ENCODE measurements at places on chromosomes 2 and 18. TPM values are rescaled to one million over a fixed set of nuclear protein-coding genes. Genes with fewer than 3 reads are reported as not detected.

NR4A2 gene
- 2.4 TPM for total RNA-seq

TMEM163 gene
- total RNA-seq: 3.5 TPM

TRIM43 gene
- total RNA-seq: not detected

TNS1 gene
- 508 TPM for total RNA-seq

ANXA4 gene
- total RNA-seq: 50.4 TPM

CFAP65 gene
- not detected for total RNA-seq

KLHL41 gene
- total RNA-seq: 92.0 TPM

REG1B gene
- total RNA-seq: not detected

DNA sequence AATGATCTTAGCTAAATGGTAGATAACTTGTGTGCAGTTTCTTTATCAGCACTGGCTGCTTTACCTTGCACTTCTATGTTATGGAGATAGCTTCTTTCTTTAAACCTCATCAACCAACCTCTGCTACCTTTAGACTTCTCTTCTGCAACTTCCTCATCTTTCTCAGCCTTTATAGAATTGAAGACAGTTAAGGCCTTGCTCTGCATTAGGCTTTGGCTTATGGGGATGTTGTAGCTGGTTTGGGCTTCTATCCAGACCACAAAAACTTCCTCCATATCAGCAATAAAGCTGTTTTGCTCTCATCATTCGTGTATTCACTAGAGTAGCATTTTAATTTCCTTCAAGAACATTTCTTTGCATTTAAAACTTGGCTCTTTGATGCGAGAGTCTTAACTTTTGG, 123.7 kb downstream of the PIK3C3 start:
- DNase-seq: no peak

GRCh38 chr2:233089851-233090250, 29.7 kb downstream of the INPP5D start:
- no peak for DNase-seq

GRCh38 chr2:854460-854859, 96.2 kb upstream of the SNTG2 start:
- DNase-seq: peak; percentile 44

DNA sequence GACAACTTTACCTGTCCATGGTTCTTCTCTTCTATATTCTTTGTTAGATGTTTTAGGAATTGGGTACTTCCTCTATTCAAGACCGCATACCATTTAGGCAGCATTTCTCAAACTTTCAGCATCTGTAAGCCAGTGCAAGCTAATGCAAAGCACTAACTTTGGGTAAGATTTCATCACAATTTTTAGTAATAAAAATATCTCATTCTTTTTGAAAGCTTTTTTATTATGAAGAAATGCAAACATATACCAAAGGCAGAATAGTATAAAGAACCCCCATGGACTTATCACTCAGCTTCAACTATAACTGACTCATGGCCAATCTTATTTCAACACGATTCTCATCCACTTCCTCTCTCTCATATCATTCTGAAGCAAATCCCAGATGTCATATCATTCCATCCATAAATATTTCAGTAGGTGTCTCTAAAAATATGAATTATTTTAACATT, 32.9 kb downstream of the INO80C start:
- no peak for DNase-seq

DNA sequence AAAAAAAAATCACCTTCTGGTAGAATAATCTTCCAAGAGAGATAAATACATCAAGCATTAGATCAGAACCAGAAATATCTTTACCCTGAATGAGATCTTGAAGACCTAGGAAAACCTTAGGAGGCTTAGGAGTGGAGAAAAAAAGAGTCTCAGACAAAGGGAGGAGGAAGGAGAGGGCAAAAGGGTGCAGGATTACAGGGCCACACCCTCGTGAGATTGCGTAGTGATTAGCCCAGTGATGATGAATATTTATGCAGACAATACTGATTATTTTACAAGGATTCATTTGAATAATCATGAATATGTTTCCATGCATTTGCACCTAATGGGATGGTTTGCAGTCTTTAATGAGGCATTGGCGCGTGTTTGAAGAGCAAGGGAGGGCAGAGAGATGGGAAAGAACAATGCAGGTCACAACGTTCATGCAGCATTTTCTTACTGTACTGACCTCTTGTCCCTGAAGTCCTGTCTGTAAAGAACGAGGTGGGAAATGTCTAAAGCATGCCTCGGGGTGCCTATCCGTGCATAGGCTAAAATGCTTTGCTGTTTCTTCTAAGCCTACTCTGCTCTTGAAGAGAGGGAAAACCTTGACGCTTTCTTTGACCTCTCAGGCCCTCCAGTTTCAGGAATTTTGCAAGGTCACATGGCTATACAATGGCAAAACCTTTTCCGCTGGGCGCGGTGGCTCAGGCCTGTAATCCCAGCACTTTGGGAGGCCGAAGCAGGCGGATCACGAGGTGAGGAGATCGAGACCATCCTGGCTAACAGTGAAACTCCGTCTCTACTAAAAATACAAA, 18.6 kb upstream of the ZNF532 start:
- DNase-seq: no peak

- no peak for DNase-seq
These were observed 105.8 kb downstream of the CABYR start for GRCh38 chr18:24244698-24245097.

GRCh38 chr2:188629753-188630527, 338.3 kb downstream of the GULP1 start:
- DNase-seq: no peak

DNA sequence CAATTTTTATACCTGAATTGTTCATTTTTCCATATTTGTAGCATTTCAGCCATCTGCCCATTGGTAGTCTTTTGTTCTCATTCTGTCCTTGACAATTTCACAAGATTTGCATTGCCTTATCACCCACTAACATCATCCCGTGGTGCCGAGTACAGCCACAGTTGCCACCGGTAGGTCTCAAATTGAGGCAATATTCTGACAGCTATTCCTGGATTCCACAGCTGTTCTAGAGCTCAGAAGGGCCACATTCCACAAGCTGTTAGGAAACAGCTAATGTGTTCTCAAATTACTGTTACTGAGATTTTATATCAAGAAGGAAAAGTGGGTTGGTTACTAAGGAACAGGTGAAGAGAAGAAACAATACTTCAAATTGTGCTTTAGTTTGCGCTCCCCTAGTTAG, 178.8 kb downstream of the RPRM start:
- DNase-seq: no peak

- no peak for DNase-seq
These were observed 43.4 kb upstream of the DNAJC10 start for GRCh38 chr2:182672466-182673165.

DNA sequence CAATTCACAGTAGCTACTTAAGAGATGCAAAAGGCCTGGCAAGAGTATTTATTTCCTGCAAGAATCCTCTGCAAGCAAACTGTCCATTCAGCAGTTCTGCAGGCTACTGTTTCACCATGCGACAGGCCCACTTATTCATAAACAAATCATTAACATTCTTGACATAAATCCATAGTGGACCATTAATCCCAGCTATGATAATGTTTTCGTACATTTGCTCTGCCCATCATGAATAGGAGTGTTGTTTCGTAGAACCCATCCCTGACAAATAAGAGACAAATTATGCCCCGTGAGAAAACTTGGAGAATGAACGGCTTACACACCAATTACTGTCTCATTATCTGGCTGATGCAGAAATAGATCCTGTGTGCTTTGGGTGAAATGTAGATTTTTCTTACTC, 65.4 kb downstream of the PID1 start:
- DNase-seq: no peak

- DNase-seq: peak; percentile 89
These were observed 273.5 kb downstream of the CDH20 start for GRCh38 chr18:61606759-61607158.

- DNase-seq: no peak
These were observed 9.3 kb downstream of the MAP4K4 start for GRCh38 chr2:101706819-101707177.

- no peak for DNase-seq
These were observed 164.7 kb downstream of the SLC8A1 start for GRCh38 chr2:40287195-40287594.

GRCh38 chr2:48870503-48870902, 115.0 kb upstream of the LHCGR start:
- DNase-seq: no peak

DNA sequence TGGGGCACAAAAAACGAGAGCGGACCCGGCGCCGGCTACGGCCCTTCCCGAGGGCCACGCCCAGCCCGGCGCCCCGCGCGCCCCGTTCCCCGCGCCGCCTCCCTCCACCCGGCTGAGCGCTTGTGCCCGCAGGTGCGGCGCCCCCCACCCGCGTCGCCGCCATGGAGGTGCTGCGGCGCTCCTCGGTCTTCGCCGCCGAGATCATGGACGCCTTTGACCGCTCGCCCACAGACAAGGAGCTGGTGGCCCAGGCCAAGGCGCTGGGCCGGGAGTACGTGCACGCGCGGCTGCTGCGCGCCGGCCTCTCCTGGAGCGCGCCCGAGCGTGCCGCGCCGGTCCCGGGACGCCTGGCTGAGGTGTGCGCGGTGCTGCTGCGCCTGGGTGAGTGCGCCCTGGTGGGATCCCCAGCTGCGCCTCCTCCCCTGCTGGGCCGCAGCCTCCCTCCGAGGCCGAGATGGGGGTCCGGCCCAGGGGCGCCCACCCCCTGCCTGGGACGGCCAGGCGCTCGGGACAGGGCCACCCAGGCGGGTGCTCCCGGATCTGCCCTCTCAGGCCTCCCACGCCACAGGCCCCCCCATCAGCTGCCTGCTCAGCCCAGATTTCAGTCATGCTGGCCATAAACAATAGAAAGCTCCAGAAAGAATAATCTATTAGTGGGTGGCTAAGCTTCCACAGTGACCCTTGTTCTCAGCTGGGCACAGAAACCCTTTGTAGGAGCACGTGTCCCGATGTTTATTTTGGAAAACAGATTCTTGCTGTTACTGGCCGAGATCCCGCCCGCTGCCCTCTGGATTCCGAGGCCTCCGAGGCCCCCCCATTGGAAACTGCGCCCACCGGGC, 997 bp downstream of the BOK start:
- no peak for DNase-seq

DNA sequence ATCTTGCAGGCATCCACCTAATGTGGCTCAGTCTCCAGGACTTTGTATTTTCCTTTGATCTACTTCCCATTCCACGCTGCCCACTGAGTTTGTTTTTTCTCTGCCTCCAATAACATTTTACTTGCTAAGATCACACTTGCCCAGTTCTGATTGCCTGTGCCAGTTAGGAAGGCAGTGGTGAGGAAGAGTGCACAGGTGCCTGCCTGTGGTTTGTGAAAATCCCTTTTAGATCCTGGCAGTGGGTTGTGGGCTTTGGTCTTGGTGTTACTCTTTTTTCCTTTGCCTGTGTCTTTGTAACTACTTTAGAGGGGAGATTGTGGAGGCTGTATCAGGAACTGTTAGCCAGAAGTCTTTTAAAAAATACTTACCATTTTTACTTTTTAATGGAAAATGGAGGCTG, 36.9 kb upstream of the KCNG2 start:
- DNase-seq: no peak

GRCh38 chr2:88199912-88200682, 30.0 kb downstream of the THNSL2 start:
- DNase-seq: peak; percentile 52

- no peak for DNase-seq
These were observed 143.4 kb upstream of the GPC1 start for GRCh38 chr2:240292035-240292574.

DNA sequence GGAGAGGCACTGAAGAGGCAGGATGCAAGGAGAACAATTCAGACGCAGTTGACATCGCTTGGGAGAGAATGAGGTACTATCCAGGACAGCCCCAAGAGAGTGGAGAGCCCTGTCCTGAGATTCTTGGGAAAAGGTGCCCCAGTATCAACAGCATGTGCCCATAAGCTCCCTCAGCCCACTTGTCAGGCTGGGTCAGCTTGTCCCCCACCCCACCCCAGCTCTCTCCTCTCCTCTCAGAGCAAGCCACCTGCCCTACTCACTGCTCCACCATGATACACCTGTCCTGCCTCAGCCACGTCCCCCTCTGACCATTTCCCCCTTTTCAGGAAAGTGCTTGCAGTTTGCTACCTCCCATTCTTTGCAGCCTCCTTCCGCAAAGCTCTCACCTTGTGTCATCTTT, 111.8 kb downstream of the XRCC5 start:
- DNase-seq: no peak

- no peak for DNase-seq
These were observed 300.4 kb downstream of the KCNS3 start for GRCh38 chr2:18178736-18179349.

DNA sequence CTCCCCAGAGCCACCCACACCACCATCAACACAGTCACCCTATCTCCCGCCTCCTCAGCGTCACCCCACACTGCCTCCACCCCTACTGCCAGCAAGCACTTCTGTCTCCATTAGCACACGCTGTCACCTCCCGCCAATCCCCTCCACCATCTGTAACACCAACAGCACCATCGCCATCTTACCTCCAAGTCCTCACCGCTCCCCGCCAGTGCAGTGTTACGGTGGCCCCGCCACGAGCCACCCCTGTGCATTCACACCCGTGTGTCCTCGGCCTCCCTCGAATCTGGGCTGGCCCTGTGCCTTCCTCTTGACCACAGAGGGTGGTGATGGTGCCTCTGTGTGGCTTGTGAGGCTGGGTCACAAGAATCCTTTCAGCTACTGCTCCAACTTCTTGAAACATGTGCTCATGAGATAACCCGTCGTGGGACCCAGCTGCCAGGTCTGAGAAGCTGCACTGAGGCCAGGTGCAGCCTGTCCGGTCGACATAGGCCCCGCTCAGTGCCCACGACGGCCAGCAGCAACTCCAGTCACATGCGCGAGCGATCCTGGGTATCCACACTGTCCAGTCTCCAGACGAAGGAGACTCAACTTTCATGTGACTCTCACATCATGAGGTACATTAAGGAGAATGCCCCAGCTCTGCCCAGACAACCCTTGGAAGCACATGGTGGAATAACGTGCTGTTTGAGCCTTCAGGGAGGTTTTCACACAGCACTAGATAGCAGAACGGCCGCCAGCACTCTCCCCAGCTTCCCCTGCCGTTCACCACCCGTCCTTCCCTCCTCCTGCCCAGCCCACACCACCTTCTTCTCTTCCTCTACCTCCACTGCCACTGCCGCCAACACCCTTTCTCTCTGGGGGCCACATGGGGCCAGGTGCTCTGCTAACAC, 72.6 kb upstream of the ASB18 start:
- no peak for DNase-seq

DNA sequence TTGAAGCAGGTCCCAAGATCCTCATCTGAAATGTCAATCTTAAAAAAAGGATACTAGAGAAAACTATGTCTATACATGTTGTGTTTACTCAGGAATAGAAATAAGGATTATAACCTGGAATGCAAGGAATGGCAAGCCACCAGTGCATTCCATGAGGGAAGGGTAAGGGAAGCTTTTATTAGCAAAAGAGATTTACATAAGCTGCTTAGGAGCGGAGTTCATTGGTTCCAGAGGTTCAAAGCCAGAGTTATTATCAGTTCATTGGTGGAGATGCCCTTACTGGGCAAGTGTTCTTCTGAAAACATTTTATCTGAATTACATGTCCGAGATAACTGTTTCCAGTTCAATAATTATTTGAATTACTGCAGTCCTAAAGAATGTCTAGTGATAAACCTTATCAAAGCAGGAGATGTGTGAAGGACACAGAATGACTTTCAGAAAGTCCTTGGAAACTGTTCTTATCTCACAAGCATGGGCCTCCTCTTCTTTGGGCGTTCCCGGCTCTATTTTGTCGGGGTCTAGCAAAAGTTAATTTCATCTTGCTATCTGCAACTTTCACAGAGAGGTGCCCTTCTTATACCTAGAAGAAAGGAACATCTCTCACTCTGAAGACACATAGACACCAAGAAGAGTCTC, 23.5 kb downstream of the COMMD1 start:
- DNase-seq: no peak

- no peak for DNase-seq
These were observed 28.9 kb upstream of the BCL2L11 start for GRCh38 chr2:111091811-111092211.

Data from left cardiac atrium (tissue), 4 donors.